ENCODE measurements at places on chromosomes 2 and 18. TPM values are rescaled to one million over a fixed set of nuclear protein-coding genes. Genes with fewer than 3 reads are reported as not detected.

GRCh38 chr2:110197452-110197851, 7.4 kb downstream of the NPHP1 start:
- no peak overlapping the region for H3K4me3 ChIP-seq
- H3K27ac ChIP-seq: no peak overlapping the region
- no peaks in the 10 kb centered on the region for H3K36me3 ChIP-seq
- no peak for DNase-seq

The OXER1 gene
- 3.4 TPM for polyA plus RNA-seq

DNA sequence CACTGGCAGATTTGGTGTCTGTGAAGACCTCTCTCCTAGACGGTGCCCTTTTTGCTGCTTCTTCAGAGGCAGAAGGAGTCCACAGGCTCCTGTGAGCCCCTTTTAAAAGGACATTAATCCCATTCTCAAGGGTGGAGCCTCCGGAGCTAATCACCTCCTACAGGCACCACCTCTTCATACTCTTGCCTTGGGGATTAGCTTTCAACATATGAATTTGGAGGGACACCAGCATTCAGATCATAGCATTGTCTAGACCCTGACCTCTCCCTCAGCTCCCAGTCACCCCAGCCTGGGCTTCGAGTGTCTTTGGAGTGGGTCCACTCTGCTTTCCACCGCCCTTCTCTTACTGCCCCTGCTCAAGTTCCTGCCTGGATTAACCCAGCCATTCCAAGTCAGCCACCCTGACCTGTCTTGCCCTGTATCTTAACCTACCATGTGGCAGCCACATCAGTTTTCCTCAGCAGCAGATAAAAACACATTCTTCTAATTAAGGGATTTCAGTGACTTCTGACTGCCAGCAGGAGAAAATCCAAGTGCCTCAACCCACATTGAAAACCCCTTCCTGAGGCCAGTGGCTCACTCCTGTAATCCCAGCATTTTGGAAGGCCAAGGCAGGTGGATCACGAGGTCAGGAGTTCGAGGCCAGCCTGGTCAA, 6.1 kb upstream of the NCL start:
- no peaks in the 10 kb centered on the region for H3K27me3 ChIP-seq
- H3K27ac ChIP-seq: no peak overlapping the region
- H3K4me1 ChIP-seq: peaks cover 9% of the 10 kb centered on the region
- H3K4me3 ChIP-seq: no peak overlapping the region
- no peaks in the 10 kb centered on the region for H3K36me3 ChIP-seq
- no peak for DNase-seq

DNA sequence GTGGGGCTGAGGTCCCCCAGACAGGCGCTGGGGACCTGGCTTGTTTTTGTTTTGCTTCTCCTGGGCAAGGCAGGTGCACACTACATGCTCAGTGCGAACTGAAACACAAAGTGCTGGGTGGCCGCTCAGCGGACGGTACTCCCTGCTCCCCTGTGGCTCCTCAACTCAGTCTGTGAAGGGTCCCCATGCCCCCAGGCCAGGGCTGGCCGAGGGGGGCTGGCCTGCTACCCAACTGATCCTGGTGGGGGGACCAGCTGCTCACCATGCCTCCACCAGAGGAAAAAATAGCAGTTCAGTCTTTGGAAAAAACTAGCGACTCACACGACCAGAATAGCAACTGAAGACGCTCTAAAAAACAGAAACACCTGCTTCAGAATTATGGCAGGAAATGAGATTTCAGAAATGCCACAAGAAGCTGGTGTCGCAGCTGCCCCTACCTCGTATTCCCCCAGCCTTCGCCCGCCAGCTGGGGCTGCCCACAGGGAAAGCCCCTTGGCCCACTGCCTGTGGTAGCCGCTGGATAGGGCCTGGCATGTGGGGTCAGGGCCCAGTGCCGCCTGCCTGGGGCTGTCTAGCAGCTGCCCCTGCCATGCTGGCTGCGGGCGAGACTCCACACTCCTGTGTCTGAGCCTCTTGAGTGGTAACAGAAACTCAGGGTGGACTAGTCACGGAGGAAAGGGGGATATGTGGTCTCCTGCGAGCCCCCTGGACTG, 43.7 kb downstream of the MEX3C start:
- peaks cover 20% of the 10 kb centered on the region for H3K4me1 ChIP-seq
- peak overlapping the region; percentile 46 for H3K4me3 ChIP-seq
- peak overlapping the region; percentile 99 for H3K27ac ChIP-seq
- DNase-seq: peak; percentile 61

The CD207 gene
- polyA plus RNA-seq: 2.6 TPM

GRCh38 chr2:24274809-24275208, 85.5 kb downstream of the ITSN2 start:
- no peak for DNase-seq
- no peaks in the 10 kb centered on the region for H3K27me3 ChIP-seq
- no peaks in the 10 kb centered on the region for H3K4me1 ChIP-seq

- no peak for DNase-seq
- peak overlapping the region; percentile 32 for H3K27ac ChIP-seq
- no peaks in the 10 kb centered on the region for H3K4me1 ChIP-seq
- H3K27me3 ChIP-seq: no peaks in the 10 kb centered on the region
- no peaks in the 10 kb centered on the region for H3K36me3 ChIP-seq
Observed at GRCh38 chr18:22872900-22873537, 60.1 kb upstream of the RBBP8 start.

The ZNF385B gene
- 2.0 TPM for polyA plus RNA-seq

DNA sequence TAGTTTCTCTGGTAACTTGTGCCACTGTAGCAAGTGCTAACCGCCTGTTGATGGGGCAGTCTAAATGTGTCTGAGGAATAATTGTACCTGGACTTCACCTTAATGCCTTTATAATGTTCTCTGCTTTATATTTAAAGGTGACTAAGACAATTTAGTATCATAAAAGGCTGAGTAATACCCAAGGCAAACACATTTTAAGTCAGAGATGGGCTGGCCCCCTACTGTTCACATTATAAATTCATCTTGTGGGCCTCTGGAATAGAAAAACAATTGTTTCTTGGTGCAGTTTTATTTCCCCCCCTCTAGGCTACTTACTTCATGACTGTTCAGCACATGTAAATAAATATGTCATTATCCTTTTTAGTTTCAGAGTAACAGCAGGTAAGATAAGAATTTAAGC, 559.3 kb upstream of the PIK3C3 start:
- no peaks in the 10 kb centered on the region for H3K36me3 ChIP-seq
- no peak overlapping the region for H3K27ac ChIP-seq
- no peaks in the 10 kb centered on the region for H3K27me3 ChIP-seq
- no peak overlapping the region for H3K4me3 ChIP-seq
- no peak for DNase-seq
- H3K4me1 ChIP-seq: no peaks in the 10 kb centered on the region

- no peak overlapping the region for H3K4me3 ChIP-seq
- no peaks in the 10 kb centered on the region for H3K36me3 ChIP-seq
- H3K4me1 ChIP-seq: no peaks in the 10 kb centered on the region
- H3K27ac ChIP-seq: no peak overlapping the region
- H3K27me3 ChIP-seq: no peaks in the 10 kb centered on the region
Observed at GRCh38 chr2:101524806-101525430, 50.0 kb upstream of the RFX8 start.

The FRZB gene
- 5.0 TPM for polyA plus RNA-seq

The PLCL1 gene
- polyA plus RNA-seq: 7.8 TPM

- no peak overlapping the region for H3K4me3 ChIP-seq
- no peaks in the 10 kb centered on the region for H3K36me3 ChIP-seq
- peaks cover 16% of the 10 kb centered on the region for H3K4me1 ChIP-seq
Observed at GRCh38 chr2:45974056-45974455, 322.6 kb downstream of the PRKCE start.

GRCh38 chr18:73296686-73297085, 428.9 kb upstream of the NETO1 start:
- no peak overlapping the region for H3K27ac ChIP-seq
- no peaks in the 10 kb centered on the region for H3K27me3 ChIP-seq
- no peaks in the 10 kb centered on the region for H3K4me1 ChIP-seq
- no peak overlapping the region for H3K4me3 ChIP-seq
- H3K36me3 ChIP-seq: no peaks in the 10 kb centered on the region
- no peak for DNase-seq

- H3K4me1 ChIP-seq: peaks cover 32% of the 10 kb centered on the region
- DNase-seq: peak; percentile 80
- peak overlapping the region; percentile 70 for H3K4me3 ChIP-seq
Observed at GRCh38 chr2:86825036-86825692, 34.5 kb upstream of the CD8A start.
